ENCODE measurements at places on chromosomes 2 and 18.

DNA sequence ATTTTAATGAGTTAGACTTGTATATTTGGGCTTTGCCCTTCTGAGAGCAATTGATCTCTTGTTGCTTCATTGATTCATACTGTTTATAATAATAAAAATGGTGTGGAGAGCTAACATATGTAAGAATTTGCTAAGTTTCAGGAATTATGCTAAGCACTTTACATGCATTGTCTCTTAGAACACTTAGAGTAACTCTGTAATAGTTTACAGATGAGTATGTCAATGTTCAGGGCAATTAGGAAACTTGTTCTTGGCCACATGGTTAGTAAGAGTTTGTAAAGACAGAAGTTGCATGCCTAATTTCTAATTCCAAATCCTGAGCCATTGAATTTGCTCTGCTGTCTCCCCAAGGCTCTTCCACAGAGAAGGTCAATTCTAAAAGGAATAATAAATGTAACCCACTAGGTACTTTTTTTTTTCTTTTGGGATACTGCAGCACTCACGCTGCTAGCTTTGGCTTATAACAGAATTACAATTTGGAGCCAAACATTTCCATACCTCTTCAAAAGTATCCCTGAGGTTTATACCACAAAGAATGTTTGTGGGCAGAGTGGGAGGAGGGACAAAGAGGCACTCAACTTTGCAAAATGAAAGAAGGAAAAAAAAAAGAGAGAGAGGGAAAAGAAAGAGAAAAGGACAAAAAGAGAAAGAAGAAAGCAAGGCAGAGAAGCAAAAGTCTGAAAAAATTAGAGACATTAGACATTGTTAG lies 232.4 kb downstream of the CALCRL start:
- no peak for DNase-seq

- DNase-seq: no peak
Measured at GRCh38 chr2:7479603-7480002, 562.4 kb downstream of the RNF144A start.

DNA sequence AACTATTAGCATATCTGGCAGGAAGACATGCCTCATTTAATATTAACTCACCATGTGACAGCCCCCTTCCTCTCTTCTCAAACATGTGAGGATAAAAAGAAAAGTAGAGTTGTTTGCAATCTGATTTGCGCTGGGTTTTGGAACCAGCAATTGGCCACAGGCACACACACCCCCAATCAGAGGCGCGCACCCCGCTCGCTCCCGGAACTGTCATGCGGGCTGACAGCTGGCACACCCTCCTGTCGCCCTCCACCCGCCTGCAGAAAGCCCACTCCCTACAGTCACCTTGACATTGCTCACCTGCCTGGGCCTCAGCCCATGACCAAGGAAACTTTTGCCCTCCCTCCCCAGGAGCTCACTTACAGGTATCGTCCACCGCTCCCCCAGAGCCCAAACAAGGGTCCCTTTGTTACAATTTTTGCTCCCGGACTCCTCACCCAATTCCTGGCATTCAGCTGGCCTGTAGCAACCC lies 1.1 kb downstream of the COBLL1 start:
- DNase-seq: no peak

- no peak for DNase-seq
Measured at GRCh38 chr2:17621781-17622180, 81.3 kb downstream of the VSNL1 start.

- no peak for DNase-seq
Measured at GRCh38 chr2:147365622-147366021, 479.2 kb upstream of the ACVR2A start.
